Substantia nigra (tissue), 51 donors: ENCODE measurements at places on chromosomes 16 and 17.

DNA sequence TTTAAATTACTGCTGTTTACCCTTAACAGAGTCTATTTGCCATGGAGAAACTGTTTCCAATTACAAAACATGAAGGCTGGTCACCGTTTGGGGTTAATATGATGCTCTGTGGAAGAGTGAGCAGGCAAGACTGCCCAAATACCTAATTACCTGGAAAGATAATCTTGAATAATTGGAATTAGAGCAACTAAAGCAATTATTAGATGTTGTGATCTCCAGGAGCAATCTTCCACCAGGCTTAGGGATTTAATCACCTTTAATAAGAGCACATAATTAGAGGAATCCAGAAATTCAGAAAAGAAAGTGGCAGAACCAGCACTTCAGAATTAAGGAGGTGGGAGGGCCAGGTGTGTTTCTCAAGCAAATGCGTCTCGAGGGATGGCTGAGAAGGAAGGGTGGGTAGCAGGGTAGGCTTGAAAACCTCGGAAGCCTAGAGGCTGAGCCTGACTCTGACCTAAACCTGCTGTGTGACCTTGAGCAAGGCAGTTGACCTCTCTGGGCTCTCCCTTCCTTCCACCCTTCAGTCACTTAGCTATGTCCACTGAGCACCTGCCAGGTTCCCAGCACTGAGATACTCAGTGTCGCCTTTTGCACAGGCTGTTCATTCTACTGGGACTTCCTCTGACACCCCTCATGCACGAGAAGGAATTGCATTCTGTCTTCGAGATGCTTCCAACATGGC is 113.2 kb downstream of the GSG1L start:
- DNase-seq: no peak

- DNase-seq: no peak
Observed at GRCh38 chr17:28783161-28783560, 39.4 kb downstream of the TRAF4 start.

GRCh38 chr16:4261557-4262172 is 11.2 kb downstream of the TFAP4 start:
- no peak for DNase-seq

DNA sequence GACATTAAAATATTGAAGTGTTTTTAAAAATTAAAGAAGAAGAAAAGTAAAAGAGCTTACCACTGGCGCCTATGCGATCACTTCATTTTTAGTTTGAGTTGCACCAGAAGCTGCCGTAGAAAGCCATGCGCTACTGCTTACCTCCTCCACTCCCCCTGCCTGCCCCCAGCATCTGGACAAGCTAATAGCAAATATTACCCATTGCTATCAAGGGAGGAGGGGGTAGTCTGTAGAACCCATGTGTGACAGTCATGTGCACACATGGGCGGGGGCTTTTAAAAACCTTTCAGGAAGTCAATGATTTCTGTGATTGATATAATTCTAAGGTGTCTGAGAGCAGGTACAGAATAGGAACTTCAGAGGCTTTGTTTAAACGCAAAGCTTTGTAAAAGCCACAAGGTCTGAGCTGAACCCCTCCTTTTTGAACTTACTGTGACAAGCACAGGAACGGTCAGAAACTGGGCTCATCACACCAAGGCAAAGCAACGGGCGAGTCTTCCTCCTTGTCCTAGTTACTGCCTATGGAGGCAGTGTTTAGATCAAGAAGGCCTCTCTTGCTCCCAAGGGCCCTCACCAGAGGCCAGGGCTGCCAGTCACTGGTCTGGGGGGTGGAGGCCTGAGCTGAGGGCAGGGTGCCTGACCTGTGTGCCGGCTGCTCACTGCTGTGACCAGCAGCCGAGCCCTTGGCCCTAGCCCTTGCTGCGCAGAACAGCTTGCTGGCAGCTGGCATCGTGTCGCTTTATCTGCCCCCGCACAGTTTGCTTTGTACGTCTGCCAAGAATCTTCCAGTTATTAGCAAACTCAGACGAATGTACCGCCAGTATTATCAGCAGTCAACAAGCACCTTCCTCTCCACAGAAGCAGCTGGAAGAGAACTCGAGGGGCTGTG is 15.0 kb downstream of the GINS2 start:
- no peak for DNase-seq

DNA sequence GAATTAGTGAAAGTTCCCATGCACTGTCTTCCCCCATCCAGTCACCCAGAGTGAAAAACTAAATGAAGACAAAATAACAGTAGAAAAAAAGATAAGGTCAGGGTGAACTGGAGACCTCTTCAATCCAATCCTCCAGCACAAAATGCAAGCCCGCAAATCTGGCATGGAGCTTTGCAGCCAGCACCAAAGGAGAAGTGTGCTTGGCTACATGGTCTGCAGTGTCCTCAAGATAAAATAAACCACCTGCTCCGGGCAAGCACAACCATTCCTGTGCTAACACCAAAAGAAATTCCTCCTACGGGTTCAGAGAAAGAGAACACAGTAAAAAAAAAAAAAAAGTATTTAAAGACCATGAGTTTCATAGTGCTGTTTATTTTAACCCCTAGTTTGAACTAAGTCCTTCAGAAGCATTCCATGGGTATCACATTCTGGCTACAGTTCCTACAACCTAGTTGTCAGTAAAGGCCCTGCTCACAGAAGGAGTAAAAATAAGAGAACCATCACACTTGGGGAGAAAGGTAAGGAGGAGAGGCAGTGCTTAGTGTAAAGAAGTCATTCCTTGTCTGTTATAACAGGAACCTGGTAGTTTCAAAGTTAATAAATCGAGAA is 109.1 kb downstream of the GAS7 start:
- no peak for DNase-seq

DNA sequence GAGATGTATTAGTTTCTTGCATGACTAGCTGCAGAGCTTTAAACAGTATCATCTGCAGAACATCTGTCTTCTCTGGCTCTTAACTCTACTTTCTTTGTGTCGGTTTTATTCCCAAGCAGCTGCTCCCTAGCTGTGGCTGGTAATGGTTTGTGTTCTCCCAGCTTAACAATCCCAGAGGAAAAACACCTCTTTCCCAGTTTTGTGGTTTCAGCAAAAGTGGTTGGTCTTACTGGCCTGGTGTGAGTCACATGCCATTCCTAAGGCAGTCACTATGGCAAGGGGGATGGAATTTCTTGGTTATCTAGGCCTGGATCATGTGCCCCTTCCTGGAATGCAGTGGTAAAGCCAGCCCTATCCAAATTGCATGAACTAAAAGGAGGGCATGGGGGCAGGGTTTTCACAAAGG is 27.5 kb downstream of the OMG start:
- no peak for DNase-seq

GRCh38 chr17:56514899-56515298 is 78.6 kb upstream of the NOG start:
- DNase-seq: no peak

DNA sequence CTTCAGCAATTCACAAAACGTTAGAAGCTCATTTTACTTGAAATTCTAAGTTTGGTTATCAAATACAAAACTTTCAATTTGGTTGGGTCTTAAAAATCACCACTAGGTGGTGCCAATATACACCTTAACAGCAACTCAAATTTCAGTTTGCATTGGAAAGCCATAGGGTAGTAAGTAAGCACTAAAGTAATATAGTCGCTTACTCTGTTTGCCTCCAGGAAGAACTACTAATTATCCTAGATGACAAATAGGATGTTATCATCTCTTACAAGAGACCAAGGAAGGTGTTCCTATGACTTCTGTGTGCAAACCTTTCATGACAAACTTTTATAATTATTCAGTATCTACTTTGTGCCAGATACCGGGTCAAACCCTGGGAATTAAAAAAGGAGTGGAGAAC is 93.3 kb downstream of the MYO1D start:
- no peak for DNase-seq

GRCh38 chr17:57699751-57700219 is 45.3 kb downstream of the CCDC182 start:
- no peak for DNase-seq

GRCh38 chr17:45992175-45992574 is 6.9 kb upstream of the STH start:
- DNase-seq: peak; percentile 11

DNA sequence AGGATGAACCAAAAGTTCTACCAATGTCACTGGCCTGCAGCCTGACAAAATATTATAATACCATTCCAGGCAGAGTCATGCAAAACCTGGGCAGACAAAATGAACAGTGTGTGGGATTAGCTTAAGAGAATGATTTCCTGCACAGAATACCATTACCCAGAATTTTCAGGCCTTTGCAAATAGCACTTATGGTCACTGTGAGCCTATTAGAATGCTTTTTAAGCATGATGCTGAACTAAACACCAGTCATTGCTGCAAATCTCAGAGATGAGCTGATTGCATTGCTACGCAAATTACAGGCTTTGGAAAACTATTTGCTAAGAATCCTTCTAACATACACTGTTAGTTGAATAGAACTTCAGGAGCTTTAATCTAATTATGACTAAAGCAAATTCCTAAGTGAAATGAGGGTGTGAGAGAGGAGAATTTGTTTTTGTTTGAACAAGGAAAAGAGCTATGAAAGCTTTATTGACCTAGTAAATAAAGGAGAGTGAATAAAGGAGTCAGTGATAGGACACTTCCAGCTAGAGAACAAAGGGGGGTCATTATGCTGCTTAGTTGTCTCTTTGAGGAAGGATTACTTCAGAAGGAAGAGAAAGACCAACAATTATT is 398.8 kb downstream of the HS3ST3B1 start:
- DNase-seq: no peak

GRCh38 chr17:830950-831349 is 48.8 kb downstream of the MRM3 start:
- no peak for DNase-seq

DNA sequence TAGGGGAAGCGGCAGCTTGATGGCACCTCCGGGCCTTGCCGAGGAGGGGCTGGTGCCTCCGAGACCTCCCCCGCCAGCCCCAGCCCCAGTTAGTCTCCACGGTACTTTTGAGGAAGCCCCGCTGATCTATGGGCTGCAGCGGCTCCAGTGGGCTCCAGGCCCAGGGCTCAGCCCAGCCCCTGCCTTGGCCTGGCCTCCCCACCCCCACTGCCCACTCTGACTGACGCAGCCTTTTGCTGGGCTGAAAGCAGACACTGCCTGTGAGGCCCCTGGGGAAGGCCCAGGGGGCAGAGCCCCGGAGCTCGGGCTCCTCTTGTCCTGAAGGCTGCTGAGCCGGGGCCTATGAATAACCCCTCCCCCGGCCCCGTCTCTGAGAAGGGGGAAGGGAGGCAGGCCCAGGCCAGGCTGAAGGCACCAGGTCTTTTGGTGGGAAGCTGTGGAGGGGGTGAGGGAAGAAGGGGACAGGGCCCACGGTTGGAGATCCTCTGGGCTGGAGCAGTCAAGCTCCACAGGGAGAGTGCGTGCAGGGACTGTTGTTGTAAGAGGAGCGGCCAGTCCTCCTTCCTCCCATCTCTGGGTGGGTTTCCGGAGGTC is 7.5 kb upstream of the SMTNL2 start:
- no peak for DNase-seq

DNA sequence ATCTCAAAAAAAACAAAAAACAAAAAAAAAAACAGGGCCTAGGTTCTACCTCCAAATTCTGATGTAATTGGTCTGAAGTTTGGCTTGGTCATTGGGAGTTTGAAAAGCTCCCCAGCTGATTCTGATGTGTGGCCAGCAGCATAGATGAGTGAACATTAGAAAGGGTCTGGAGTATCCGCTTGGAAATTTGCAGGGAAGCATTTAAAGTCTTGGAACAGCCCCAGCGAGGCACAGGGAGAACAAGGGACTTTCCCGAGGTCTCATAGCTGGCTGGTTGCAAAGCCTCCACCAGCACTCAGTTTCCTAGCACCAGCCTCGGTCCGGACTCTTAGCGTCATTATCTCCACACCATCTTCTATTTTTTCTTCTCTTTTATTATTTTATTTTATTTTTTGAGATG is 70.8 kb downstream of the RAB11FIP4 start:
- no peak for DNase-seq

DNA sequence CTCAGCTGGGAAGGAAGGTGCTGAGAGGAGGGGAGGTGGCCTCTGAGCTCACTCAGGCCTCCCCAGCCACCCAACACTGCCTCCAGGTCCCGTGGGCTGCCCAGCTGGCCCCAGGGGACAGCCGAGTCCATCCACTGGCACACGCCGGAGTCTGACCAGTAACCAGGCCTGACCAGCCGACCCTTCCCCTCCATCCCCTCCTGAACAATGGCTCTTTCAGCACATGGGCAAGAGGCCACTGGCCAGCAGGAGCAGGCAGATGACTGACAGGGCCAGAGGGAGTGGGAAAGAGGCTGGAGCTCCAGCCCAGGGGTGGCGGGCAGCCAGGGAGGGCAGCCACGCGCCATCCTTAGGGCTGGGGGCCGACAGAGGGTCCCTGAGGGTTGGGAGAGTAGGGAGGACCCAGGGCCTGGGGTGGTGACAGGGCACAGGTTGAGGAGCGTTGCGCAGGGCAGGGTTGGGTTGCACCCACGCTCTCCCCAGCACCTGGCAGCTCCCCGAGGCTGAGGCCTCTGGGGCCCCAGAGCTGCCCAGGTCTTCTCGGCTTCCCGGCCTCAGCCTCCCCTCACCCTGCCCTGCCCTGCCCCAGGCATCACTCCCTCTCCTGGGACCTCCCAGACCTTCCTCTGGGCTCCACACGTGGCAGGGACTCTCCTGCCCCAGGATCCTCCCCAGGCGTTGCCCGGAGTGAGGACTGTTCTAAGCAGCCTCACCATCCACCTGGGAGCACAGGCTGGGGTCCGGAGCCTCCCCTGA is 20.2 kb upstream of the SLC38A10 start:
- DNase-seq: peak; percentile 20

- no peak for DNase-seq
Observed at GRCh38 chr17:40291281-40291664, 3.6 kb downstream of the CDC6 start.

DNA sequence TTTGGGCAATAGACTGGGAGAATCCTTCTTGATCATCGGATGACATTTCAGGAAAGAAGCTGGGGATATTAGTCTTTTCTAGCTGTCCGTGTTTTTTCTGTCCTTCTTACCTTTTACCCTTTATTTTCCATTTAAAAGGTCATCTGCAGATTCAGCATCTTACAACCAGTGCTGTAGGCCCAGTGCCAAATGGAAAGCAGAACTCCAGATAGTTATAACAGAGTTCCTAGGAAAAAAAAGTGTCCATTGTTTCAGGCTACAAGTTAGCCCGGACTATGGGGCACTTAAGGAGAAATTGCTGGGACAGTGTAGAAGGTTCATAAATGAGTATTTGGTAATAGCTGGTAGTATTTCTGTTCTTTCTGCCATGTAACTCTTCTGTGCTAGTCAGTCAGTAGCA is 28.4 kb downstream of the LDHD start:
- DNase-seq: no peak

DNA sequence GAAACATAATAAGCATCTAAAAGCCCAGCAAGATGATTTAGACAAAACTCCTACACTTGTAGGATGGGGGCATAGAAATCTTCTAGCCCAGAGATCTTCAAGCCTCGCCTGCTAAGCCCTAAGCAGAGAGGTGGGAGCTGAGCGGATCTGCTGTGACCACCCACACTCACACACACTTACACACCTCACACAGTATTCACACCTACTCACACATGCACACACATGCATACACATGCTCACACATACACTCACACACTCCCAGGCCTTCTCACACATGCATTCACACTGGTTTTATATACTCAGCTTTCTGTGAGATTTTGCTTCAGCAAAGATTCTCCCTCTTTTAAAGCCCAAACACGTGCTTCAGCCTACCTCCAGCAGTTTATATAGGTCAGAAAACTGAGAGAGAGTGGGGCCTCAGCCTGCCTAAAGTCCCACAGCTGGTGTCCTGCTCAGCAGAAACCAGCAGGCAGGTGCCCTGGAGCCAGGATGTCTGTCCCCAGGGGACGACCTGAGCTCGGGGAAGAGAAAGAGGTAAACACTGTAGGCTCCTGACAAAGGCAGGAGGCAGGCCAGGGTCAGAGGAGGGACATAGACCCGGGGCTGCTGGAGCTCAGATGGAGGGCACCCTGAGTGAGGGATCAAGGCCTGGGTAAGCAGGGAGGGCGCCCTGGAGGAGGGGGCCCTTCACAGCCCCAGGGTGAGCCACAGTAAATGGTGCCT is 12.0 kb upstream of the KRT19 start:
- no peak for DNase-seq

- no peak for DNase-seq
Observed at GRCh38 chr16:67886387-67886786, 1.7 kb downstream of the NRN1L start.
